HT-29 (cell line): ENCODE measurements at places on chromosomes 12 and 14.

DNA sequence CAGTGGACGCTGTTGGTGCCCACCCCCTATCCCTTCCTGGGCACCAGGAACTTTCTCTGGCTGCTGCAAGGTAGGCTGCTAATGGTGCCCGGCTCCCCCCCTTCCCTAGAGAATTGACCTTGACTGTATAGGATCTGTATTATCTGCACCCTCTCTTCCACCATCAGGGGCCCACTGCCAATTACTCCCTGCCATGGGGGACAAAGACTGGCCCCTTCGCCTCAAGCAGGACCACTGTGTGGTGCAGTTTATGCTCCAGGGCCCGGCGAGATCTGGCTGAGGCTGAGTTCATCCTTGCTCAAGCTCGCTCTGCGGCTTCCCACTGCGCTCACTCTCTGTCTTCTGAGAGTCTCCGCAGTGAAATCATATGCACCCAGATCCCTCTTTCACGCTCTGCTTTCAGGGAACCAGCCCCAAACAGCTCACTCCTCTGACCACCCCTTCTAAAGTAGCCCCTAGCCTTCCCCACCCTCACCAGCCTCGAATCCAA is 95.2 kb downstream of the LGMN start:
- no peak for DNase-seq

GRCh38 chr12:13187399-13187798 is 9.1 kb upstream of the EMP1 start:
- no peak for DNase-seq

GRCh38 chr14:54230645-54231044 is 166.2 kb upstream of the CDKN3 start:
- DNase-seq = no peak

GRCh38 chr14:80275208-80275850 is 64.0 kb upstream of the DIO2 start:
- DNase-seq = no peak

GRCh38 chr12:128600886-128601285 is 222.9 kb downstream of the SLC15A4 start:
- DNase-seq = no peak

DNA sequence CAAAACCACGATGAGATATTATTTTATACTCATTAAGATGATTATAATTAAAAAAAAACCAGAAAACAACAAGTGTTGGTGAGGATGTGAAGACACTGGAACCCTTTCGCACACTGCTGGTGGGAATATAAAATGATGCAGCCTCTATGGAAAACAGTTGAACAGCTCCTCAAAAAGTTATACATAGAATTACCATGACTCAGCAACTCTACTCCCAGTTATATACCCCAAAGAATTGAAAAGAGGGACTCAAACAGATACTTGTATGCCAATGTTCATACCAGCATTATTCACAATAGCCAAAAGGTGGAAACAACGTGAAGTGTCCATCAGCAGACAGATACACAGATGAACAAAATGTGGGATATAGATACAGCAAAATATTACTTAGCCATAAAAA is 53.1 kb downstream of the TAOK3 start:
- no peak for DNase-seq

DNA sequence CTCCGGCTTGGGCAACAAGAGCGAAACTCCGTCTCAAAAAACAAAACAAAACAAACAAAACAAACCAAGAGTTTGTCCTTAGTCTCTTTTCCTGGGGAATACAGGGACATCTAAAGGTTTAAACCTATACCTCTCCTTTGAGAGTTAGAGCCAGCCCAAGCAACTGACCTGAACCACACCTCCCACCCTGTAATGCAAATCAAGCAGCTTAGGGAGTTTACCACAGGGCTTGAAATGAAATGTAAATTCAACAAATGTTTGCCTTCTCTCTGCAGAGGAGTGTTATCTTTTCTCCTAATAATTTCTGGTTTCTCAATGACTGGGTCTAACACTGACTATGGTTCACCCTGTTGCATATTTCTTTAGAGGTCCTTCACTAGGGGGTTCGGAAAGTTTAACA is 16.7 kb downstream of the PPP1CC start:
- DNase-seq = no peak

DNA sequence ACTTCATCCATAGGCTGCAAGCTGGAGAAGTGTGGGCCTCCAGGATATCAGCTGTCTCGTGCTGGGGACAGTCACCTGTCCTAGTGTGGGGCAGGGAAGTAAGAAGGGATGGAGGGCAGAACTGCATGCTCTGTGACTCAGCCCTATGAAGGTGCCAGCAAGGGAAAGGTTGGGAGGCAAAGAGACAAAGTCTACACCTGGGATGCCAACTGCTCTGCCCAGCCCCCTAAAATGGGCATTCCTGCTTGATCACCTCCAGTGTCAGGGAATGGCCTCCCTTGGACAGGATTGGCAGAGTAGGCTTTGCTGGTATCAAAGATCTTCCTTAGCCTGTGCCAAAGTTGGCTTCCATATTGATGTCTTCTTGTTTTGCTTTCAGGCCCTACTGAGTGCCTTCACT is 335.0 kb downstream of the BCL11B start:
- DNase-seq = no peak

DNA sequence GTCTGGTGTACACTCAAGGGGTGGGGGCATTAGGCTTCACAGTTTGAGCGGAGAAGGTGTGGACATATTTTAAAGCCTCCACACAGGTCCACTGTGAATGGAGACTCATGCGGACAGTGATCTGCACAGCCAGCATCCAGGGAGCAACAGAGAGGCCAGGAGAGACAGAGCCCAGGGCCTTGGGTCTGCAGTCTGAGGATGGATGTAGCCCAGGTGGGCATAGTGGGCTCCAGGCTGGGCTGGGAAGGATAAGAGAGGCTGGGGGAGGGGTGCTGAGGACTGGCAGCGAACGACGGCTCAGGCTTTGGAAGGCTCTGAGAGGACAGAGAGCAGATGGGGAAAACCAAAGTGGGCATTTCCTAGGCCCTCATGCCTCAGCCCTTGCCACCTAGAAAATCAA is 128.8 kb downstream of the PAPOLA start:
- no peak for DNase-seq

DNA sequence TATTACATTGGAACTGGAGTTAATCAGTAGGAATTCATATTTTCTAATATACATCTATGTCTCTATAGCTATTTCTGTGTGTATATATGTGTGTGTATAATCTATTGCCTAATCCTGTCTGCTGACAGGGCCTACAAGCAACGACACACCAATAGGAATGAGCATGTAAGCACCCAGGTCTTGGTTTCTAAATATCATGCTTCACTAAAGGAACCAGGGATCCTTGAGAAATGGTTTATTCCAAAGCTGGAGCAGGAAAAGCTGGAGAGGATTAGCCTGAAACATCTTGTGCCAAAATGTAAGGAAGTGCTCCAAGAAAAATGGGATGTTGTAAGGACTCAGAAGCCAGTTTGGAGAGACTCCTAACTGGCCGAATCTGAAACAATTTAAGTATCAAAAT is 29.3 kb upstream of the LGALS3 start:
- no peak for DNase-seq

DNA sequence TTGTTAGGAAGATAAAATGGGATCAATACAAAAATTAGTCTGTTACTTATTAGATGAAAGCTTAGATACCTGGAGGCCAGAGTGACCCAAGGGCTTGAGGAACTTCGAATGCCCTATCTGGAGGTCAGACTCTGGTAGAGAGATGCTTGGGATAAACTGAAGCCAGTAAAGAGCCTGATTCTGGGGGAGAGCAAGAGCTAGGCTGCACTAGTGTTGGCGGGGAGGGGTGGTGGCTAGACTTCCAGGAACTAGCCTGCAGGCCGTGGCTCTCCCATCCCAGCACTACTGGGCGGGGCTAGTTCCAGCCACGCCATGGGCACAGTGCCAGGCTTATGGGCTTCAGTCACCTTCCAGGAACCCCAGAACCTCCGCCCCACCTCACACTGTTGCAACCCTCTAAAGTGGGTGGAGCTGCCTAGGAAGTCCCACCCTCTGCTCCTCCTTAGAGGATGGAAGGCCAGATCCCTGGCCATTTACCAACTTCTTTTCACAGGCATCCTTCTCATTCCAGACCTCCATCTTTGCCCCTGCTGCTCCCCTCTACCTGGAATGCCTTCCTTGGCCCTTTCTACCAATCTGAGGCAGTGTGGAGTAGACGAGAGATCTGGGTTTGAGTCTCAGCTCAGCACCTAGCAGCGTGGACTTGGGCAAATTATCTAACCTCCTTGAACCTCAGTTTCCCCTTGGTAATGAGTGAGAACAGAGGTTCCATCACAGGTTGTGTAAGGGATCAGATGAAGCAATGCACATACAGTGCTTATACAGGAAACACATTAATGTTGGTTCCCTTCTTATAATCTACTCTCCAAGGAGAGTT is 6.3 kb upstream of the NFE2 start:
- peak; percentile 100 for DNase-seq
